Progenitor cell of endocrine pancreas (in vitro differentiated cells): ENCODE measurements at places on chromosomes 4 and X. TPM values are rescaled to one million over a fixed set of nuclear protein-coding genes. Genes with fewer than 3 reads are reported as not detected.

DNA sequence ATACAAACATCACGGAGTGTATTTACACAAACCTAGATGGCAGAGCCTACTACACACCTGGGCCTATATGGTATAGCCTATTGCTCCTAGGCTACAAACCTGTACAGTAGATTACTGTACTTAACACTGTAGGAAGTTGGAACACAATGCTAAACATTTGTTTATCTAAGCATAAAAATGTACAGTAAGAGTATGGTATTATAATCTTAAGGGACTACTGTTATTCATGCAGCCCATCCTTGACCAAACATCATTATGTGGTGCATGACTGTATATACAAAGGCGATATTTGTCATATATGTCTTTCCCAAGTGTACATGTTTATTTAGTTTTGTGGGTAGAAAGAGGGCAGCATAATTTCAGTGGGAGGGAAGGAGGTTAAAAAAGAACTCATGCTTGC is 177.7 kb upstream of the FSTL5 start:
- no peak for DNase-seq

- DNase-seq = no peak
Measured at GRCh38 chrX:136318895-136319597, 18.3 kb downstream of the ADGRG4 start.

DNA sequence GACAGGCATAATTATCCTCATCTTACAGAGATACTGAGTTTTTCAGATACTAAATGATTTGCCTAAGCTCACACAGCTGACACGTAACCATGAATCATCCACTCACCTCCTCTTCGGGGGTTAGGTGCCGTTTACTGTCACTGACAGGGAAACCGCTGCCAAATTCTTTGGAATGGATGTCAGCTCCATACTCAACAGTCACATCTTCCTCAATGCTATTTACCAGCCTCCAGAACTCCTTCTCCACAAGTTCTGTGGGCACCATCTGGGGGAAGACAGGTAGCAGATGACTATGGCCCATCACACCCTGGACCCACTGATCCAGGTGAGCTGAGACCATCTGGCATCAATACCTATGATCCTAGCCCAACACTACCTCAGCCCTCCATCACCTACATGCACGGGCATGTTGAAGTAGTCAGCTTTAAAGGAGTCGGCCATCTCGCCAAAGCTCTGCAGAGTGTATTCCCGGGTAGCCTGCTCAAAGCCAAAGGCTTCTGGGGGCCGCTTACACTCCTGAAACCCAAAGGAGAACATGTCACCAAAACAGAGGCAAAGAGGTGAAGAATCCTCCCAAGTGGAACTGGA is 13.5 kb downstream of the KDM5C start:
- no peak for DNase-seq

DNA sequence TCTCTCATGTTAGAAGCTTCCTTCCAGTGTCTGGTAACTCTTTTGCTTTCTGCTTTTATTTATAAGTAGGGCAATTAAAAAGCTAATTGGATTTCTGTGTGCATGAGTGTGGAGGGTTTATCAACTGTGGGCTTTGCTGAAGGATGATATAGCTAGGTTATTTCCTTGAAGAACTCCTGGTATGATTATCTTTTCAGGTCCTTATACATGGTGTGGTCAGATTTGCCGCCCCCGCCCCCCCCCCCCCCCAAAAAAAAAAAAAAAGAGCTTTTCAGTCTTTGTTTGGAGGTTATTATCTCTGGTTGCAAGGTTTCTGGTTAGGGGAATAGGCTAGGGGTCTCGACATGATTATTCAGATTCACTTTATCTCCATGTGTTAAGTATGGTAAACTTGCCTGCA is 35.9 kb downstream of the MOB1B start:
- DNase-seq = no peak

DNA sequence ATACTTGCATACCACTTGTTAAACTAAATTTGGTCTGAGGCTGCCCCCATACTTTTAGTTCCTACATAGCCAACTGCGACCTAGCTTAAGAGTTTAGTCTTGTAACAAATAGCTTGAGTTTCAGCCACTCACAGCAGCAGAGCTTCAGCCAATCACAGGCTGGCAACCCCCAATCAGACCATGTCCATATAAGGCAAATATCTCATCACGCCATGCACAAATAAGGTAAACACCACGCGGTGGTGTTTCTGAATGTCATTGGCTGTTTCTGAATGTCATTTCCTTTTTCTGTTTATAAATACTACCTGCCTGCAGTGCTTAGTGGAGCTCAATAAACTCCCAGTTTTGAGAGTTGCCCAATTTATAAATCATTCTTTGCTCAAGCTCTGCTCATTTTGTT is 143.1 kb upstream of the MAD2L1 start:
- no peak for DNase-seq

DNA sequence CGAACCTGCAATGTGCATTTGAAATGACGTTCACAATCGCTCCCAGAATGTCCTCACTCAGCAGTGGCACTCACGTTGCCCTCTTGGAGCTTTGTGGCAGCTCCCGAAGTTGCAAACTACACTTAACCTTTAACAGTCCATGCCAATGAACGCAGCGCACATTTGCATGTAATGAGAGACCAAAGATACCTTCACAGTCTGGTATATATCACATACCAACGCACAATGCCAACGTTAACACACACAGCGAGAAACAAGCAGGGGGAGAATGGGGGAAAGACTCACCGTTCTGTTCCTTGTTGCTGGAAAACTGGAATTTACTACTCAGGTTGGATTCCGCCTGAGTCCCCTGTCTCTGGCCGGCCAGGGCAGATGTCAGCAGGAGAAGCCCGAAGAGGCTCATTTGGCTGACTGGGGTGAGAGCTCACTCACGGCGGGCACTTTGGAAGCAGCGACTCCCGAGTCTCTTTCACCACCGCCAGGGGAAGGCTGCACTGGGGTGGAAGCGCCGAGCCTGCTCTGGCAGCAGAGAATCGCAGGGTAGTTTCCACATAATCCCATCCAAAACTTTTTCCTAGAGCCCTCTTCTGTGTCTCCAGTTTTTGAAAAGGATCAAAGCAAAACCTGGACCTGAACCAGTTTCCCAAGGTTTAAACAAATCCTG is 966 bp downstream of the PDGFC start:
- peak; percentile 47 for DNase-seq

C4orf51 gene
- total RNA-seq = not detected in 2 replicates

BGN gene
- 0.98 and 1.1 TPM in 2 replicates for total RNA-seq

CLCN4 gene
- total RNA-seq = 14.1 and 15.2 TPM in 2 replicates
